Heart left ventricle (tissue), 16 donors: ENCODE measurements at places on chromosomes 7 and 10. TPM values are rescaled to one million over a fixed set of nuclear protein-coding genes. Genes with fewer than 3 reads are reported as not detected.
A peak's percentile ranks its signal among the peaks of the same experiment; 100 is the strongest.

DNA sequence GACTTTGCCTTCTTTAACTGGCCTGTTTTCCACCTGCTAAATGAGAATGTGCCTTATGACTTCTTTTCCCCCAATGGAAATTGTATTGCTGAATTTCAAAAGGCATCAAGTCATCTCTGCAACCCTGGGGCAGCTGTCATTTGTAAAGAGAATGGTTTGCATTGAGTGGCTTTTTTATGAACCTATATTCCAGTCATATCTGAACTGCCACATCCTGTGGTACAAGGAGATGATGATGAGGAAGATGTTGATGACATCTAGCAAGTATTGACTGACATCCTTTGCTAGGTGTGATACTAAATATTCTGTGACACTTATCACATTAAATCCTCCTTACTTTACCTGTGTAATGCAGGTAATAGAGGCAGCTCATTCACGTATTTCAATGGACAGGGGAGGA, 88.3 kb upstream of the KIAA1217 start:
- H3K27ac ChIP-seq = peak overlapping the region; percentile 54
- H3K4me3 ChIP-seq = peak overlapping the region; percentile 31
- H3K4me1 ChIP-seq = peaks cover 7% of the 10 kb centered on the region
- H3K36me3 ChIP-seq = no peaks in the 10 kb centered on the region

DNA sequence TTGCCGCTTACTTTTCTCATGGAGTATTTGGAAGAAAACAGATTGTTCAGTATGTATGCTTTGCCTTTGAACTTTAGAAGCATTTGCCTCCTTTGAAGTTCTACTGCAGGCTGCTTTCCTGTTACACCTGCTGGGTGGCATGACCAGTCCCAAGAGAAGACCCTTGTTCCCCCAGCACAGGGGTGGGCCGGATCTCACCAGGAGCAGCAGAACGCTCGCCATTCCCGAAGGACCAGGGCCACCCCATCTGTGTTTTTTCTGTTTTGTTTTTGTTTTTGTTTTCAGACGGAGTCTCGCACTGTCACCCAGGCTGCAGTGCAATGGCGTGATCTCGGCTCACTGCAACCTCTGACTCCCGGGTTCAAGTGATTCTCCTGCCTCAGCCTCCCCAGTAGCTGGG, 493.6 kb downstream of the PTPRN2 start:
- H3K27me3 ChIP-seq = no peaks in the 10 kb centered on the region
- H3K4me1 ChIP-seq = no peaks in the 10 kb centered on the region
- no peak overlapping the region for H3K4me3 ChIP-seq

- no peak for DNase-seq
- H3K36me3 ChIP-seq = no peaks in the 10 kb centered on the region
- H3K27me3 ChIP-seq = no peaks in the 10 kb centered on the region
- no peaks in the 10 kb centered on the region for H3K4me1 ChIP-seq
- no peak overlapping the region for H3K4me3 ChIP-seq
Measured at GRCh38 chr7:29277436-29278215, 83.1 kb downstream of the CHN2 start.

DNA sequence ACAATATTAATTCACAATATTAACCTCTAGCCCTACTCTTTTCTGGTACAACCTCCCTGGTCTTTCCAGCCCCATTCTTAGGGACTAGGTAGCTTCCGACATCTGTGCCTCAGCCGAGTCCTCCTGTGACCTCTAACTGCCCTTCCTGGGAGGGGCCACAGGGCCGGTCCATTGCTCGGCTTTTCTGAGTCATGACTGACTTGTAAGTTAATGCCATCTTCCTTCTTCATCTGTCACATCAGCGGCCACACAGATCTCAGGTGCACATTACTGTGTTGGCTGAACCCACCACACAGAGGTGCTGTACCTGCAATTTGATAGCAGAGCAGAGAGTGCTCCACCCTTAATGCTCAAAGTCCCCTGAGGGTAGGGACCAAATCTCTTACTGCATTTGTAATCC, 4.1 kb upstream of the CPA4 start:
- H3K27me3 ChIP-seq = no peaks in the 10 kb centered on the region
- no peak overlapping the region for H3K27ac ChIP-seq
- H3K4me1 ChIP-seq = no peaks in the 10 kb centered on the region
- DNase-seq = no peak
- H3K4me3 ChIP-seq = no peak overlapping the region
- no peaks in the 10 kb centered on the region for H3K36me3 ChIP-seq

- H3K4me3 ChIP-seq = no peak overlapping the region
- H3K4me1 ChIP-seq = peaks cover 3% of the 10 kb centered on the region
- peaks cover 65% of the 10 kb centered on the region for H3K36me3 ChIP-seq
- H3K27ac ChIP-seq = peak overlapping the region; percentile 57
Measured at GRCh38 chr10:114491419-114491818, 87.1 kb upstream of the AFAP1L2 start.

- H3K4me1 ChIP-seq = peaks cover 32% of the 10 kb centered on the region
- DNase-seq = no peak
- peak overlapping the region; percentile 76 for H3K27ac ChIP-seq
- no peaks in the 10 kb centered on the region for H3K36me3 ChIP-seq
- H3K4me3 ChIP-seq = no peak overlapping the region
Measured at GRCh38 chr7:46604241-46604661, 683.2 kb upstream of the IGFBP3 start.

Gene TSPAN12
- 25.3 TPM for total RNA-seq

Gene TMEM225B
- not detected for total RNA-seq
